Fibroblast of lung (primary cell): ENCODE measurements at places on chromosomes 16 and 17.

DNA sequence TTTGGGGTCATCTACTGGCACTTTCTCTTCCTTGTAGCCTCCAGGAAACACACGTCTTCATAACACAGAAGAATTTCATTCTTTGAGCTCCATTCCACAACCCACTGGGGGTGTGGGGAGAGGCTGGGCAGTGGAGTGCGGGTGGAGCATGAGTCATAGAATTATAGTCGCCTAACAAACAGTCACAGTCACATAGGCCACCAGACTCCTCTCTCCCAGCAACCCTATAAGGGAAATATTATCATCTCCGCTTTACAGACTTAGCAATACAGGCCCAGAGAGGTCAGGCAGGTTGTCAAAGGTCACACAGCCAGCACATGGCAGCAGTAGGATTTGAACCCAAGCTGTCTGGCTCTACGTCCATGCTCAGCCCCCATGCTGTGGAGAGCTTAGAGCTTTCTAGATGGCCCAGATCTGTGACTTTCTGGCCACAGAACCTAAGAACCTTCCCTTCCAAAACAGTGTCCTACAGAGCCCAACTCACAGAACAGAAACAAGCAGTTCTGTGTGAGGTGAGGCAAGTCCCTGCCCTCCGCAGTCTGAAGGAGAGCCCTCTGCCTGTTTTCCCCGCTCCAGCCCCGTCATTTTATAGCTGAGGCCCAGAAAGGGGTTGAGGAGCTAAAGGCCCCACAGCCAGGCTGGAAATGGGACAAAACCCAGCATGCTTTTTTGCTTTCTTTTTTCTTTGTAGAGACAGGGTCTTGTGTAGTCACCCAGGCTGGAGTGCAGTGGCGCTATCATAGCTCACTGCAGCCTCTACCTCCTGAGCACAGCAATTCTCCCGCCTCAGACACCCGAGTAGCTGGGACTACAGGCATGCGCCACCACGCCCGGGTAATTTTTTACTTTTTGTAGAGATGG is 10.7 kb upstream of the LITAF start:
- DNase-seq = peak; percentile 36

DNA sequence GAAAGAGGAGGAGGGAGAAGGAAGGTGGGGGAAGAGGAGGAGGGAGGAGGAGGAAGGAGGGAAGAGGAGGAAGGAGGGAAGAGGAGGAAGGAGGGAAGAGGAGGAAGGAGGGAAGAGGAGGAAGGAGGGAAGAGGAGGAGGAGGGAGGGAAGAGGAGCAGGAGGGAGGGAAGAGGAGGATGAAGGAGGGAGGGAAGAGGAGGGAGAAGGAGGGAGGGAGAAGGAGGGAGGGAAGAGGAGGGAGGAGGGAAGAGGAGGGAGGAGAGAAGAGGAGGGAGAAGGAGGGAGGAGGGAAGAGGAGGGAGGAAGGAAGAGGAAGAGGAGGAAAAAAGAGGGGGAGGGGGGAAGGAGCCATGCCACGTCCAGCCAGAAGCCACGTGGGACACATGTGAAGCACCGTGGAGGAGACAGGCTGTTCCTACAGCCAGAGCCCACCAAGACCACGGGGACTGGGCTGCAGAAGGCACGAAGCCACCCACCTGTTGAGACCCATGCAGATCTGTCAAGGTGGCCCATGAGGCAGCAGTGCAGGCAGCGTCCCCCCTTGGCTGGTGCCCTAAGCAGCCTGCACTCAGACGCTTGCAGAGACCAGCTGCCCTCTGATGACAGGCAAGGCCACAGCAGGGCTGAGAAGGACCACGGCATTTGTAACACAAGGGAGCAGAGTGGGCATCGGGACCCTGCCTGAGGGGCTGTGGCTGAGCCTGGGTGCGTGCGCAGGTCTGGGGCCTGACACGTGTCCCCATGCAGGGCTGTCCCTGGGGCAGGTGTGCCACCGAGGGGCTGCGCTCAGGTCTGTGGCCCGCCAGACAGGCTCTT is 10.3 kb downstream of the NDUFAF8 start:
- DNase-seq = no peak

GRCh38 chr17:19645734-19646201 is 2.8 kb upstream of the ALDH3A2 start:
- peak; percentile 33 for DNase-seq

- DNase-seq = no peak
These were observed 11.2 kb downstream of the SULT1A2 start for GRCh38 chr16:28585674-28586073.

GRCh38 chr17:15287538-15288267 is 22.6 kb upstream of the PMP22 start:
- DNase-seq = peak; percentile 34

DNA sequence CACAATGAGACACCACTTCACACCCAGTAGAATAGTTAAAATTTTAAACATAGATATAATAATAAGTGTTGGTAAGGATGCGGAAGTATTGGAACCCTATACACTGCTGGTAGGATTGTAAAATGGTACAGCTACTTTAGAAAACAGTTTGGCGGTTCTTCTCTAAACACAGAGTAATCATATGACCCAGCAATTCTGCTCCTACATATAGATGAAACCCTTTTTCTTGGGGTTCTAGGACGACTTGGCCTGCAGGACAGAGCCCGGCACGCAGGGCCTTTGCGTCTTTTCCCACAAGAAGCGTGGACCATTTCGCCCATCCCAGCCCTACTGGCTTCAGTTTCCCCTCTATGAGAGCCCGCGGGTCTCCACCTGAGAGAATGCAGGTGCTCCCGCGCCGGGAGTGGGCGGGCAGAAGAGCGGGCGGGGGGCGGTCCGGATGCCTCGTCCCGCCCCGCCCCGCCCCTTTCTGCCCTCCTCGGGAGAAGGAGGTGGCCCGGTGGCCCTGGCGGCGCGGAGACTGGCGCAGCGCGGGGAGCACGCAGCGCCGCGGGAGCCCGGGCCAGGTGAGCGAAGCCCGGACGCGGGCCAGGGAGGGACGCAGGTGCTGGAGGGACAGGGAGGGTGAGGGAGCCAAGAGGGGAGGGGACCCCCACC is at the start of gene SDR42E2:
TSS of gene SDR42E2 (plus strand) at position 508 of the 657 bp plus-strand sequence. CDS start 3,077 bp downstream, outside the sequence.
- DNase-seq = no peak

DNA sequence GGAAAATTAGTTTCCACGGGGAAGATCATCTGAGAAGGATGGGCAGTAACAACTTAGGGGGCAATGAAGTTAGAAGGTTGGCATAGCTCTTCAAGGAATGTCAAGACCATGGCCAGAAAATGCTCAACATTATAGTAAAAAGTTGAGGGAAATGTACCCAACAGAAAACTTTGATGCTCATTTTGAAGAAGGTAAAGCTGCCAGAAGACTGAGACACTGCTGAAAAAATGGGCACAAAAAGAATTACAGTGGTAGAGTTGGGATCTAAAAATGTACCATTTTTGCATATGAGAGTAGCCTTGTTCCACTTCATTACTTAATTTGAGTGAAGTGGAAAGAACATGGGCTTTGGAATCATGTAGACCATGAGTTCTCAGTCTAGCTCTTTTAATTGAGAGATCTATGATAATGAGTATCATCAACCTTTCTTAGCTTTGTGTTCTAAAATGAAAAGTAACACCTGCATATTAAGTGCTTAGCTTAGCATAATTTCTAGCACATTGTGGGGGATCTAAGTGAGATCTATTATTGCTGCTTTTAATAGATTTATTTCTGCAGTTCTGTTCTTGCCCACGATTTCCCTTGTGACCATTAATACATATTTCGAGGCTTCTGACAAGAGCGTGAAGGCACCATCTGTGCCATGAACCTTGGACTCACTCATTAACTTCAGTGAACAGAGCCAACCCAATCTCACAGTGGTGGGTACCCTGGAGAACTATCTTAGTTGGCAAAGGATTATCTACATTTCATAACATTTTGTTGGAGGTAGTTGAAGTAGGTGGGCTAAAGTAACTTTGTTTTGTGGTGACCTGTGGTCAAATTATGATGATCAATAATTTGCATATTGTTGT is 3.0 kb downstream of the NACA2 start:
- no peak for DNase-seq

- DNase-seq = no peak
These were observed 145.8 kb downstream of the SLC39A11 start for GRCh38 chr17:72946696-72947095.
